EL (cell line): ENCODE measurements at places on chromosomes 12 and 14.

DNA sequence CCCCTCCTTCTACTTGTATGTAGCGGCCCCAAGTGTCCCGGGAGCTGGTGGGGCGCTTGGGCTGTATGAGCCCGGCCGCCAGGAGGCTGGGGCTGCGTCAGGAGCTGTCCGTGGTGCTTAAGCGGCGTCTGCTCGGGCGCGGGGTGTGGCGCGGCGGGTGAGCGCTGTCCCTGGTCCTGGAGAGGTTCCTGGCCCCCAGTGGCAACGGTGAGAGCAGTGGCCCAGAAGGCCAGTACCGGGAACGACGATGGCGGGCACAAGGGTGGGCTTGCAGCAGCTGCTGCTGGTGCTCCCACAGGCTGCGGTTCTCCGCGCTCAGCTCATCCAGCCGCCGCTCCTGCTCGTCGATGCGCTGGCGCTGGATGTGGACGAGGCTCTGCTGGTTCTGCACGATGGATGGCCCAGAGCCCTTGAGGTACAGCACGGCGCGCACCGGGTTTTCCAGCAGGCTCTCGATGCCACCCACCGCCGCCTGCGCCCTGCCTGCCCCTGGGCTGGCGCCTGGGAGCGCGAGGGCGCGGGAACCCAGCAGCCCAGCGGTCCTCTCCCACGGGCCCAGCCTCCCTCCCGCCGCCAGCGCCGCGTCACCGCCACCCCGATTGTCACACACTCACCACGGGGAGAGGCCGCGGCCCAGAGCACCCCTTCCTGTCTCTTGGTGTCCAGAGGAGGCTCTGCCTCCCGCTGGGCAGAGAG, 41.9 kb upstream of the FKBP4 start:
- peak; percentile 61 for DNase-seq

- DNase-seq, result peak; percentile 55
Measured at GRCh38 chr14:89578156-89578555, 161.1 kb upstream of the FOXN3 start.

GRCh38 chr12:81211306-81211705, 133.4 kb downstream of the ACSS3 start:
- no peak for DNase-seq

- peak; percentile 22 for DNase-seq
Measured at GRCh38 chr12:107593713-107594381, 91.8 kb upstream of the PWP1 start.

DNA sequence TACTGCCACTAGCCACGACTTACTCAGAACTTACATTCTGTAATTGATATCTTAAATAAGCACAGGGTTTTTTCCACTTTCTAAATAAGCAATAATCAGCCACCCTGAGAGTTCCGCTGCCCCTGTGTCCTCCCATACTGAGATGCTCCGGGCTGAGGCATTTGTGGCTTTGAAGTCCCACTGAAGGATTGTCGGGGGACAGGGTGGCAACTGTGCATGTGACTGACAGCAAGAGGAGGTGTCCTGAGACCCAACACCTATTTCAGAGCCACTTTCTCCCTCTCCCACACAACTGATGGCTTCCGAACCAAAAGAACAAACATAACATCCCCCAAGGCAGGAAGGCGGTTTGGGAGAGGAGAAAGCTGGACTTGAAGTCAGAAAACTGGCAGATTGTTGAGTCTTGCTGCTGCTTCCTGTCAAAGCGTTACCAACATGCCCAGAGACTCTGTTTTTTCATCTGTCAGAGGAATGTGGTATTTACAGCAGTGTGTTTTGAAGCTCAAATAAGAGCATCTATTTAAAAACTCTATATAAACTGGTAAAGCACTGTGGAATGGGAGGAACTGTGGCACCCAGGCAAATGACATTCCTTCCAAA, 157.9 kb upstream of the FKBP4 start:
- no peak for DNase-seq

DNA sequence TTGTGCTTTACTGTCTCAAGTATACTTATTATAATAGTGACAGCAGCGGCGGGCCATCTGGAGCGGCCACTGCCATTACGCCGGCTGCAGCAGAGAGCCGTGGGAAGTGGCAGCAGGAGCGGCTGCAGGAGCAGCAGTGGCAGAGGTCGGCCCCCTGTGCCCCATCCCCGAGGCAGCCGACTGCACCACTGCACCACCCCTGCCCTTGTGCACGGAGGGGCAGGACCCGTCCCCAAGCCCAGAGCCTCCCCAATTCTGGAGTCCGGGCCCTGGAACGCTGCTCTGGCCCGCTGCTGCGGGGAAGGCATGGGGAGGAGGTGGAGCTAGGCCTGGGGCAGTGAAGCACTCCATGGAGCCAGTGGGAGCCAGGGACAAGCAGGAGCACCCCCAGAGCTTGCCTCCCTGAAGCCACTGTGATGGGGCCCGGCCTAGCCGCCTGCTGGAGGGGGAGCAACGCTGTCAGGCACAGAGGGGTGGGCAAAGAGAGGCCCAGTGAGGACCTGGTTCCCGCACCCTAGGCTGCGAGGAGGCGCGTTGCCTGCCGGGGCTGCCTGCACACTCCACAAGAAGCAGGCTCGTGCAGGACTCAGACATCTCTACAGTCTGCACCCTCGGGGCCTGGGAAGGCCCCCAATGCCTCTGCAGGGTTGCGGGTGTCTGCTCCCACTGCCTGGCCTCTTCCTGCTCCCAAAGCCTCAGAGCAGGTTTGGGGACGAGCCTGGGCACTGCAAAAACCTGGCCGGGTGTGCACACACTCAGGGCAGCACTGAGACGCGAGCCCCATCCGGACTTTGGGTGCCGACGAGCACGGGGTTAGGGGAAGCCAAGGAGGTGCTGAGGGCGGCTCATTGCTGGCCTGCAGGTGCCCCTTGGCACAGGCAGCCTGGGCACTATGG, 74.2 kb upstream of the RASSF8 start:
- DNase-seq, result no peak

- no peak for DNase-seq
Measured at GRCh38 chr12:43069768-43070221, 480.2 kb upstream of the PRICKLE1 start.

DNA sequence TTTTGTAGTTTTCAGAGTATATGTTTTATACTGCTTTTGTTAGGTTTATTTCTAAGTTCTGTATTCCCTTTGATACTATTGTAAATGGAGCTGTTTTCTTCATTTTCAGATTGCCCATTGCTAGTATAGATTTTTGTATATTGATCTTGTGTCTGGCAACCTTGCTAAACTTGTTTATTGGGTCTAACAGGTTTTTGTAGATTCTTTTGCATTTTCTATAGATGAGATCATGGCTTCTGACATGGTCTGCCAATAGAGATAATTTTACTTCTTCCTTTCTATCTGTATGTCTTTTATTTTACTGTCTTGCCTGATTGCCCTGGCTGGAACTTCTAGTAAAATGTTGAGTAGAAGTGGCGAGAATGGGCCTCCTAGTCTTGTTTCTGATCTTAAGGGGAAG, 40.3 kb downstream of the ANKRD9 start:
- no peak for DNase-seq

- DNase-seq, result no peak
Measured at GRCh38 chr12:78878459-78878858, 13.9 kb downstream of the SYT1 start.

DNA sequence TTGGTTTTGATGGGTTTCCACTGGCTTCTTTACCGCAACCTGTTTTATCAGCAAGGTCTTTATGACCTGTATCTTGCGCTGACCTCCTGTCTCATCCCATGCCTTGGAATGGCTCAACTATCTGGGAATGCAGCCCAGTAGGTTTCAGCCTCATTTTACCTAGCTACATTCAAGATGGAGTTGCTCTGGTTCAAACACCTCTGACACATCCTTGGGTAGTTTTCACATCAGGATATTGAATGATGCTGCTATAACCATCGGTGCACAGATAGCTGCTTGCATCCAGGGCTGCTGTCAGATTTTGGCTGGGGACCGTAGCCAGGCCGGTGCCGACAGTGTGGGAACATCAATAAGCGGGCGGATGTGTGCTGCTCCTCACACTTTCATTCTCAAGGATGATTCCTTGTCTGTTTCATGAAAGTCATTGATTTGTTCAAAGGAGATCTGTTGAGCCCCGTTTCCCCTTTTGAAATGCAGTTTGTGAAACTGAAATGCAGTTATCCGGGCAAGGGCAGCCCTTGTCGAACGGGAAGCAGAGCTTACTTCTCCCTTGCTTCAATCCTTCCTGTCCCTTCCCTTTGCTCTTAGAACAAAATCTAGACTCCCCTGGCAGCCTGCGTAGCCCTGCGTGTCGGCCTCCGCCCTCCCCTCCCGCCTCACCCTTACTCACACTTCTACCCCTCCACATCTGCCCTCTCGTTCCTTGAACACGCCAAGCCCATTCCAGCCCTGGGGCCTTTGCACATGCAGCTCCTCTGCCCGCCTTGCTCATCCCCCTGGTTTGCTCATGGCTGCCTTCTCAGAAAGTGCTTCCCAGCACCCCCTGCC, 49.2 kb upstream of the NCOR2 start:
- no peak for DNase-seq
